ENCODE measurements at places on chromosomes 16 and 17. TPM values are rescaled to one million over a fixed set of nuclear protein-coding genes. Genes with fewer than 3 reads are reported as not detected.
A peak's percentile ranks its signal among the peaks of the same experiment; 100 is the strongest.

DNA sequence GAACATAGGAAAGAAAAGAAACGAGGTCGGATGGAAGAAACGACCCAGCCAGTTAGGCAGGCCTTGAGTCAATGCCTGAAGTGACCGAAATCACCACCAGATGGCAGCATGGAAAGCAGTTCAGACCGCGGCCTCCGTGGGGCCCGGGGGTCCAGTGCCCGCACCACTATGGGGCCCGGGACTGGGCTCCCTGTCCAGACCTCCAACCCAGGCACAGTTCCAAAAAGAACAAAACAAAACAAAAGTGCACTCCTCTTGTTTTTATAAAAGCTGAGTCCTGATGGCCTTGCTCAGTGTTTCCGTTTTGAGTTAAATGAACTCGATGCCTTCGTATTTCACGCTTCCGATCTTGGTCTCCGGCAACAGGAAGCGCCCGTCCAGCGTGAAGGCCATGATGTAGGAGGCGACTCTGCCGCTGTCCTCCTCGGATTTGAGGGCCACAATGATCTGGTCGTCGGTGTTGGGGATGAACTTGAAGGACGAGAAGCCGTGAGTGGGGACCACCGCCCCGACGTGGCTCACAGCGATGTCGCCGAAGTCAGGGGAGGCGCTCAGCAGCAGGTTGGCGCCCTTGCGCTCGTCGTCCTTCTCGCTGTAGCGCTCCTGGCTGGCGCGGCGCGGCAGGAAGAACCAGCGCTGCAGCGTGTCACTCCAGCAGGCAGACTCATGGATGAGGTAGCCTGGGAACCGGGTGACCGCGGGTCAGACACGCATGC lies 13.7 kb upstream of the LGALS3BP start:
- H3K36me3 ChIP-seq: peaks cover 6% of the 10 kb centered on the region

The CEP112 gene
- total RNA-seq: 6.3 TPM

DNA sequence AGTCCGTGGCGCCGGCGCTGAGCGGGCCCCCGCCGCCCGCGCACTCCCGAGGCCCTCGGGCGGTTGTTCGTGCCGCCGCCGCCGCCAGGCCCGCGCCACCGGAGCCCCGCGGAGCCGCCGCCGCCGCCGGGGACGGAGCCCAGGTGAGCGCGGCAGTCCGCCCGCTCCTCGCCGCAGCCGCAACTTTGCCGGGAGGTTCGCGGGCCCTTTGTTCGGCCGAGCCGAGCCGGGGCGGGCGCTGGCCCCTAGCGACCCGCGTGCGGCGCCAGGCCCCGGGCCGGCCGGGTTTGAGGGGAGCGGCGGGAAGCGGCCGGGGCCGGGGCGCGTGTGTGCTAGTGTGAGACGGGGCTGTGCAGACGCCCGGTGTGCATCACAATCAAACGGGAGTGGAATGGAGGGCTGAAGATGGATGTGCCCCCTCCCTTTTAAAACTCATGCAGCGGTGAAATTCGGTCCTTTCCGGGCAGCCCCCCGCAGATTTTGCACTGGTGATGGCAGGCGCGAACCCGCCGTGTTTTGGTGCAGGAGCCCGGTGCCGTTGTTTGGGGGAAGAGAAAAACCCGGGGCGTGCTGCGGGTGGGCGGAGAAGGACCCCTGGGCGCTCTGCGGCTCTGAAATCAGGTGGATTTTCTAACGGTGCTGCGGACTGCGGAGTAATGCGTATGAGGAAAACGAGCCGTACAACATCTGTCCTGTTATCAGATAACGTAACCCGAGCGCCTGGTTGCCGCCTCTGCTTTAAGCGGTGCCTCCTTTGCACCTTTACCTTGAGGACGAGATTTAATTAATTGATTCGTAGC lies 823 bp downstream of the TNRC6C start:
- no peaks in the 10 kb centered on the region for H3K36me3 ChIP-seq
- peak; percentile 54 for DNase-seq
- H3K27me3 ChIP-seq: no peaks in the 10 kb centered on the region
- H3K27ac ChIP-seq: peak overlapping the region; percentile 96
- peak overlapping the region; percentile 86 for H3K4me3 ChIP-seq

DNA sequence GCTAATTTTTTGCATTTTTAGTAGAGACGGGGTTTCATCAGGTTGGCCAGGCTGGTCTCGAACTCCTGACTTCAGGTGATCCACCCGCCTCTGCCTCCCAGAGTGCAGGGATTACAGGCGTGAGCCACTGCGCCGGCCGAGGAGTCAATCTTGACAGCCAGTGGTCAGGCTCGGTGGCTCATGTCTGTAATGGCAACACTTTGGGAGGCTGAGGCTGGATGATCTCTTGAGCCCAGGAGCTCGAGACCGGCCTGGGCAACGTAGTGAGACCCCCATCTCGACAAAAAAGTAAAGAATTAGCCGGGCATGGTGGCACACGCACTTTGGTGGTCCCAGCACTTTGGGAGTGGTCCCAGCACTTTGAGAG lies 608 bp upstream of the PGS1 start:
- peaks cover 8% of the 10 kb centered on the region for H3K4me1 ChIP-seq
- DNase-seq: no peak
- H3K36me3 ChIP-seq: no peaks in the 10 kb centered on the region
- peak overlapping the region; percentile 98 for H3K4me3 ChIP-seq
- no peaks in the 10 kb centered on the region for H3K27me3 ChIP-seq

GRCh38 chr16:53282975-53283946 lies 151.0 kb upstream of the RBL2 start:
- H3K27me3 ChIP-seq: no peaks in the 10 kb centered on the region
- no peak overlapping the region for H3K27ac ChIP-seq
- H3K4me1 ChIP-seq: no peaks in the 10 kb centered on the region
- H3K4me3 ChIP-seq: no peak overlapping the region
- no peak for DNase-seq
- peaks cover 43% of the 10 kb centered on the region for H3K36me3 ChIP-seq

The UBE2O gene
- 75.1 TPM for total RNA-seq

GRCh38 chr16:87608400-87608985 lies 6.2 kb downstream of the JPH3 start:
- H3K4me1 ChIP-seq: no peaks in the 10 kb centered on the region
- H3K4me3 ChIP-seq: no peak overlapping the region
- H3K27ac ChIP-seq: no peak overlapping the region
- H3K36me3 ChIP-seq: no peaks in the 10 kb centered on the region

The HCRT gene
- total RNA-seq: not detected

- H3K27ac ChIP-seq: no peak overlapping the region
- no peaks in the 10 kb centered on the region for H3K27me3 ChIP-seq
- DNase-seq: peak; percentile 76
- peaks cover 11% of the 10 kb centered on the region for H3K4me1 ChIP-seq
- no peaks in the 10 kb centered on the region for H3K36me3 ChIP-seq
- peak overlapping the region; percentile 64 for H3K4me3 ChIP-seq
Observed at GRCh38 chr17:43832168-43832975, 574 bp downstream of the MPP3 start.

GRCh38 chr17:38867179-38867967 lies 2.5 kb upstream of the LASP1 start:
- peak; percentile 52 for DNase-seq
- H3K4me3 ChIP-seq: peak overlapping the region; percentile 89
- peak overlapping the region; percentile 96 for H3K27ac ChIP-seq
- H3K36me3 ChIP-seq: no peaks in the 10 kb centered on the region
- H3K4me1 ChIP-seq: peaks cover 21% of the 10 kb centered on the region

- no peak for DNase-seq
- H3K4me3 ChIP-seq: no peak overlapping the region
- H3K27me3 ChIP-seq: no peaks in the 10 kb centered on the region
- no peaks in the 10 kb centered on the region for H3K36me3 ChIP-seq
Observed at GRCh38 chr16:83266848-83267553, 540.8 kb upstream of the HSBP1 start.

DNA sequence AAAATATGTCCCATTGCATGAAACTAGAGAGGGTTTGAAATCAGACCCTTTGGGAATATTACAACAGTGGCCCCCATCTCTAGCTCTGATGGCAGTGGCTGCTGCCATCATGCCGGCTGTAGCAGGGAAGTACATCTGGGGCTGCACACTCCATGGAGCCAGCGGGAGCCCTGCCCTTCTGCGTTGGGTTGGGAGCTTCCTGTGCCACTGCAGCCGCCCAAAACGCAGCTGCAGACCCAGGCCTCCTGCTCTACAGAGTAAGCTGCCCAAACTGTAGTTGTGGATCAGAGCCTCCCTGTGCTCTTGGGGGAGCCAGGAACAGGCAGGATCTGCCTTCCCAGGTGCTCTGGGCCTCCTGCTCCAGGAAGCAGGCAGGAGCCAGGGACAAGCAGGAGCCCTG lies 450.0 kb downstream of the HS3ST3B1 start:
- H3K27me3 ChIP-seq: no peaks in the 10 kb centered on the region
- no peak for DNase-seq
- no peaks in the 10 kb centered on the region for H3K36me3 ChIP-seq
- H3K4me3 ChIP-seq: no peak overlapping the region
- no peaks in the 10 kb centered on the region for H3K4me1 ChIP-seq
- H3K27ac ChIP-seq: no peak overlapping the region

DNA sequence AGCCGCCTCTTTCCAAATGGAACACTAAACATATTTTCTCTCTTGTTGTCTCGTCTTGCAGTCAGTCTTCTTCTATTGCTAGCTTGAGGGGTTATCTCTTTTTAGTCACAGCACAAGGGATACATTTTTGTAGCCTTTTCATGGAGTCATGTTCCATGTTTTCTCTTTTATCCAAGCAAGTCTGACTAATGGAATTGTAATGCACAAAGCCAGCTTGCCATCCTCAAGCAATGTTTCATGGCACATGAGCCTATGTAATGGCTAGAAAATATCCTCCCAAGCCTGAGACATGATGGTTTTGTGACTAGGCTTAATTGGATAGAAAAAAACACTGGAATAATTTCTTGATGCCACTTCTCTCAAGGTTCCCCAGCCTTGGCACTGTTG lies 414.6 kb upstream of the GOT2 start:
- H3K4me1 ChIP-seq: no peaks in the 10 kb centered on the region
- H3K36me3 ChIP-seq: no peaks in the 10 kb centered on the region
- H3K27me3 ChIP-seq: no peaks in the 10 kb centered on the region
- no peak overlapping the region for H3K4me3 ChIP-seq

DNA sequence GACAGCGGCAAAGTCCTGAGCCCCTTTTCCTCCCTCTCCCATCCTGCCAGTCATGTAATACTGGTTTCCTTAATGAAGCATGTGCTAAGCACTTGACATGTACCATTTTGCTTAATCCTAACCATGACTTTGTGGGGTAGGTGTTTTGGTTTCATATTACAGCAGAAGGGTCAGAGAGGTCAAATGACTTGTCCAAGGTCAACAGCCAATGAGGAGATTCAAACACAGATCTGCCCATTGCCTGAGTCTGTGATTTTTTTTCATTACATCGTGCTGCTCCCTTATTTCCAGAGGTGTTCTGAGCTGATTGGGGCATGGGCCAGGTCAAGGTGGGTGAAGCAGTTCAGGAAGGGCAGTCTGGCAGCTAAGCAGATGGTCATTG lies 17.6 kb upstream of the PHF12 start:
- no peak overlapping the region for H3K4me3 ChIP-seq
- H3K27me3 ChIP-seq: no peaks in the 10 kb centered on the region
- no peaks in the 10 kb centered on the region for H3K4me1 ChIP-seq
- H3K36me3 ChIP-seq: no peaks in the 10 kb centered on the region

DNA sequence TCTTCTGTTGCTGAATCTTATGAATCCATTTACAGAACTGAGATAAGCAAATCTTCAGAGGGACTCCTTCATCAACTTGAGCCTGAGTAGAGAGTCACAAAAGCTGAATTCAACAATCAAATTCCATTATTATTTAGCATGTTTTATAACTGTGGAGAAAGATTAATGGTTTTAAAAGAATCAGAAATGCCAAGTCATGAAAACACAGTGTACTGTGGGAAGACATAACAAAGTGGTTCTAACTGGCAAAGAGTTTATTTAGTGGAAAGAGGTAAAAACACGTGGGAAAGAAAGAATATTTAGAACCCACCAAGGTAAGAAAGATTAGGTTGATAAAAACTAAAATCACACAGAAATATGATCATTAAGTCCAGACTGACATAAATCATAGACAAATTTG lies 5.0 kb downstream of the ERI2 start:
- no peaks in the 10 kb centered on the region for H3K4me1 ChIP-seq
- no peaks in the 10 kb centered on the region for H3K27me3 ChIP-seq
- DNase-seq: no peak
- H3K4me3 ChIP-seq: no peak overlapping the region
- H3K27ac ChIP-seq: no peak overlapping the region

DNA sequence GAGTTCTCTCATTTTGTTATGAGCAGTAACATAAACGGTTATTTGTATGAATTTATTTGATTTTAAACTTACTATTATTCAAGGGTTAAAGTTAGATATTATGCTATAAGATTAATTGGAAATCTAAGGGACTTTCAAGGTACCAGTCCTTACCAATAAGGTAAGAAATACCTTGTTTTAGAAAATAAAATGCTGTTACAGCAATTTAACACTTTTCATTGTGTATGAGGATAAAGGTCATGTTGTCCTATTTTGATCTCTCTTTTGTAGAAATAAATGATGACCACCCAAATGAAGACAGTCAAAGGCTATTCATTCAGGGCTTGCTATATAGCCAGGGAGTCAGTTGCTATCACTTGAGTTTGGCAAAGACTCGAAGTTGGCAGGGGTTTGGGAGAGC lies 1185.9 kb upstream of the GOT2 start:
- no peak overlapping the region for H3K27ac ChIP-seq
- no peaks in the 10 kb centered on the region for H3K27me3 ChIP-seq
- H3K4me3 ChIP-seq: no peak overlapping the region
- no peak for DNase-seq
- H3K36me3 ChIP-seq: no peaks in the 10 kb centered on the region
- H3K4me1 ChIP-seq: no peaks in the 10 kb centered on the region

DNA sequence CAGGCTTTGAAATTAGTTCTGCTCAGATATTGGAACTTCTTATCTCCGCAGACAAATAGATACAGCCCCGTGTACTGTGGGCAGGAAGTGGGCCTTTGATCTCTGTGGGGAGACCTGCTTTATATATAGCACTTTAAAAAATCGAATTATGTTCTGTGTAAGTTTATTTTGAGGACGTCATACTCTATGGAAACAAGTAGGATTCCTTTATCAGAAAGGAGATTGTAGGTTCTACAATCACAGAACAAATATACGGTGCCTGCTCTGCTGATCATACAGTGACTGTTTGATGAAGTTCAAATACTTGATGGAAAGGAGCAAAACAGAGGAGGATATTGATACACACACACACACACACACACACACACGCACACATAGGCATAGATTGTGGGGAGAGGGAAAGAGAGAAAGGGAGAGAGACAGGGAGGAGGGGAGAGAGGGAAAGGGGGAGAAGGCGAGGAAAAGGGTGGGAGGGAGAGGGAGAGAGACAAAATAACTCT lies 14.7 kb upstream of the TMEM220 start:
- no peaks in the 10 kb centered on the region for H3K4me1 ChIP-seq
- H3K36me3 ChIP-seq: no peaks in the 10 kb centered on the region
- H3K27me3 ChIP-seq: no peaks in the 10 kb centered on the region
- DNase-seq: peak; percentile 52

- peaks cover 39% of the 10 kb centered on the region for H3K4me1 ChIP-seq
- no peaks in the 10 kb centered on the region for H3K27me3 ChIP-seq
- H3K36me3 ChIP-seq: no peaks in the 10 kb centered on the region
- peak overlapping the region; percentile 40 for H3K4me3 ChIP-seq
- peak overlapping the region; percentile 75 for H3K27ac ChIP-seq
Observed at GRCh38 chr17:58344047-58344790, 7.8 kb downstream of the SUPT4H1 start.

The C16orf96 gene
- not detected for total RNA-seq

Measured in Peyer's patch (tissue), 4 donors.